NCI-H2081 (cell line): ENCODE measurements at places on chromosomes 1 and 21.

GRCh38 chr1:217614200-217614712, 16.6 kb downstream of the GPATCH2 start:
- DNase-seq, result no peak

- no peak for DNase-seq
These were observed 68.7 kb downstream of the KCTD3 start for GRCh38 chr1:215635827-215636226.

DNA sequence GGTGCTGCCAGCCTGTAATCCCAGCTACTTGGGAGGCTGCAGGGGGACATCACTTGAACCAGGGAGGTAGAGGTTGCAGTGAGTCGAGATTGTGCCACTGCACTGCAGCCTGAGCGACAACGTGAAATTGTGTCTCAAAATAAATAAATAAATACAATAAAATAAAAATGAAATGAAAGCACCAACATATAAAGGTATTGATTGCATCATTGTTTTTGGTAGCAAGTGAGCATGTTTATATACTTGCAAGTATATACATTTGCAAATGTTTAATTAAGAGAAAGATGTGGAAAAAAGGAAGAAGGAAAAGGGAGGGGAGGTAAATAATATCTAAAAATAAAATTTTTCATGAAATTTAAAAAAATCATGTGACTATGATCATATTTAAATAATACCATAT, 32.8 kb upstream of the NRIP1 start:
- DNase-seq, result no peak

DNA sequence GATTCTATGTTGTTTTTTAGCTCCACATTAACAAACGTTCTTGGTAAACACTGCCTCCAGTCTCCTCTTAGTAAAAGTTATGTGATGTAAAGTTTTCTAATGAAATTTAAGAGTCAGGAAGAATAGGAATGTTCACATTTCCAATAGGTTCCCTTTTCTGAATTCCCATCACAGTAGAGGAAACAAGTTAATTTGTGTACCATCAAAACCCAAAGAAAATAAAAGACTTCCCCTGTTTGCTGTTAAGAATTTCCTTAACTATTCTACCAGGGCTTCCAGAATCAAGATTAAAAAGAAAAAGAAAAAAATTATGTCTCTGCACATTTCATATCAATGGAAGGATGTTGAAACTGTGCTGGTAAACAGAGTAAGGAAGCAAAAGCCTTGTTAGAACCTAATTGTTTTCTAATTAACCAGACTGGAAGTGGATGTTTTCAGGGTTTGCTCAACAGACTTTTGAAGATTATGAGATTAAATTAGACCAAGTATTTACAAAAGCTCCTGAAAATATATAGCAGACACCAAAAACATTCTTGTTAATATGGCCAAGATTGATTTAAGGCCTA, 43.4 kb upstream of the PALMD start:
- no peak for DNase-seq

- no peak for DNase-seq
These were observed 6.5 kb downstream of the CAPN9 start for GRCh38 chr1:230753586-230754251.

DNA sequence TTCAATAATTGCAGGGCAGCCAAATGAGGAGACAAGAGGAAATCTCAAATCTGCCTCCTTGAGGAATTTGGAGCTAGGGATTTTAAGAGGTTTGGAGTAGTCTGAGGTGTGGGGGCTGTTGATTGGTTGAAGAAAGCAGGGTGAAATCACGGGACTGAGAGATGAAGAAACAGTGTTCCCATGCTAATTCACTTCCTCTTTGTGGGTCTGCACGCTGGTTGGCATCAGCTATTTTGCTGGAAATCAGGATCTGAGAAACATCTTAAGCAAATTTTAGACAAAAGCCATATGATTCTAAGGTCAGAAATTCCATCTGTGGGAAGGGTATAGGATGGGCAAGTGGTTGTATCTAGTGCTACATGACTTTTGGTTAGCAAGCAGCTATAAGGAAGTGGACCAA, 107.1 kb upstream of the PAXBP1 start:
- no peak for DNase-seq

DNA sequence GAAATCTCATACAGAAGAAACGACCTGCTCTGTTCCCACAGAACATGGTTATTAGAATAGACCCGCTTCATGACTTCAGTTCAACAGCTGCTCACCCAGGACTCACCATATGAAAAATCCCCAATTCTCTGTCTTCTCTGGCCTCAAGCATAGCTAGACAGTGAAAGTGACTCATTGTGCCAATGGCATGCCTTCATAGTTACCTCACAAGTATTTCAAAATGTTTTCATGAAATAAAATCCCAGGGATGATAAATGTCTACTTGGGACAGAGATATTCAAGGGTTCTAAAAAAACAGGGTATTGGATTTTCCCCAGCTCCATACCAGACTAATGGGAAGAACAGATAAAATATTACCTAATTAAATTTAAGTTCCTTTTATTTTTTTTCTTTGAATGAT, 82.3 kb downstream of the NOTCH2 start:
- no peak for DNase-seq

DNA sequence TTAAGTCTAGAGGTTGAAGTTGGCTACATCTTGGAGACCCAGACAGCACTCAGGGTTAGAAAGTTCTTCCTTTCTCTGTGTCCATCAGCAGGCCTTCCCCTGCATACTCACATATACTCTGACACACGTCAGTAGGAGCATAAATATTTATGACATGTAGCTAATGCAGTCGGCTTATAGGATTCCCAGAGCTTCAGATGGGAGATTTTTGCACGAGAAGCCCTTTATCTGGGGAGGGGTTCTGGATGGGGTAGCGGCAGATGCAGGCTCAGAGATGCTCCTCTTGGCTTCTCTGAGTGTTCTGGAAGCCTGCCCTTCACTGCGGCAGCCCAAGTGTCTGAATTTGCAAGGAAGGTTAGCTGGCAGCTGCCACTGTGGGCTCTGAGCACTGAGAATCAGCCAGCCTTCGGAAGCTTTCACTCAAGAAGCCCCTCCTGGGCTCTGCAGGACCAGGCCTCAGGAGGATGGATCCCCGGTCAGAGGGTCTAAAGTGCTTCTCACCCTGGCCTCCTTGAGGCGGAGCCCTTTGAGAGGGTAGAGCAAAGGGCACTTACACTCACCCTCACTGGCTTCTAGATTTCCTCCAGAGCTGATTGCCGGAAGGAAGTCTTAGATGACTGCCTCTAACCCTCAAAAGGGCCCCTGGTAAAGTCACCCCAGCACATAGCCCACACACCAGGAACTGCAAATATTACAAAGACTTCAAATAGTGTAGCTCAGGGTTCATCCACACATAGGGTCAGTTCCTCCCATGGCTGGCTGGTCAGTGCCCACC, 68.1 kb upstream of the NFASC start:
- DNase-seq, result no peak

DNA sequence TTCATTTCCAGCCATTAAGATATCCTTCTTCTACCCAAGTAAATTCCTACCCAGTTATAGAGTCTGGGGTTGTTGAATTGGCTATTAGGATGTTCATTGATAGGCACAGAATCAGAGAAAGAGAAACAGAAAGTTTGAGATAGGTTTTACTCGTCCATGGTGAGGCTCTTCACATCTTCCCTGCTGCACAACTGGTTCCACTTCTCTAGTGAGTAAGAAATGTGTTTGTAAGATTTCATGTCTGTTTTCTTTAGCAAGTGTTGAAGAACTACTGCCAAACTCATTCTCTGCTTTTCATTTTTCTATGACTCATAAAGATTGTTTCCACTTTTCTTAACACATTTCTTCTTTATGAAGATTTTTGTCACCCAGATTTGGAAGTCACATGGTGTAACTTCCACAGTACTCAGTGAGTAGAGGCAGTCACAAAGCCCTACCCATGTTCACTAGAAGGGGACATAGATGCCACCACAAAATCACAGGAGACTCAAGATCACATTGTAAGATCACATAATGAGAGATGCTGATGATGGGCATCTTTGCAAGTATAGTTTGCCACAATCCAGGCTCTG, 152.3 kb downstream of the SNX7 start:
- DNase-seq, result no peak

GRCh38 chr1:147612366-147612765, 58.0 kb downstream of the ACP6 start:
- peak; percentile 88 for DNase-seq

- DNase-seq, result no peak
These were observed 7.1 kb downstream of the PRRX1 start for GRCh38 chr1:170670802-170671628.

DNA sequence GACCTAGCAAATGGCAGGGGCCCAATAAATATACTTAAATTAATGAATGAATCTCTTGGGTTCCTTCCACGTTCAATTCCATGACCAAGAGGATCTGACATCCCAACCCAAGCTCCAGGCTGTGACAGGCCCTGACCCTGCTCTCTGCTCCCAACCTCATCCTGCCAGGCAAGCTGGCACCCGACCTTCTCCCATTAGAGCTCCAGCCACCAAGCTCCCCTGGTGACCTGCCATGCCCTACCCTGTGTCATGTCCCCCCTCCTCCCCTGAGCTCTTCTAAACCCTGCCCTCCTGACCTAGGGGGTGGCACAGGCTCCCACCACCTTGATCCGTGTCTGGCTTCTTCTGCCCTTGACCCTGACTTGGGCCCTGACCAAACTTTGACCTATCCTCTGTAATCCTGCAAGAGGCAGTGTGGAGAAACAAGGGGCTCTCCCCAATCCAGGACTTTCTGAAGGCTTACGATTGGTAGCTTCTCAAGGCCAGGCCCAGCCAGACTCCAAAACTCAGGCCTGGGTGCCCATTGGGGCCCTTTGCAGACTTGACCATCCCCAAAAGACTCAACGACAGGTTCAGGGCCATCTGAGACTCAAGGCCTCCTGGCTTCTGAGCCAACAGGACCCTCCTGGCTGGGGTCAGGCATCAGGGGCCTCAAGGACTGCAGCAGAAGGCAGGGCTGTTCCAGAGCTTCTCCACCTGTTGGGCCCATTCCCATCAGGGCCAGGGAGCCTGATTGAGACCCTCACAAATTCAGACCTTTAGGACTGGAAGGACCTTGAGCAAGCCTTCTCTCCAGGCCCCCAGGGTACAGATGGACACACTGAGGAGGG, 249.0 kb downstream of the PTPRU start:
- no peak for DNase-seq

DNA sequence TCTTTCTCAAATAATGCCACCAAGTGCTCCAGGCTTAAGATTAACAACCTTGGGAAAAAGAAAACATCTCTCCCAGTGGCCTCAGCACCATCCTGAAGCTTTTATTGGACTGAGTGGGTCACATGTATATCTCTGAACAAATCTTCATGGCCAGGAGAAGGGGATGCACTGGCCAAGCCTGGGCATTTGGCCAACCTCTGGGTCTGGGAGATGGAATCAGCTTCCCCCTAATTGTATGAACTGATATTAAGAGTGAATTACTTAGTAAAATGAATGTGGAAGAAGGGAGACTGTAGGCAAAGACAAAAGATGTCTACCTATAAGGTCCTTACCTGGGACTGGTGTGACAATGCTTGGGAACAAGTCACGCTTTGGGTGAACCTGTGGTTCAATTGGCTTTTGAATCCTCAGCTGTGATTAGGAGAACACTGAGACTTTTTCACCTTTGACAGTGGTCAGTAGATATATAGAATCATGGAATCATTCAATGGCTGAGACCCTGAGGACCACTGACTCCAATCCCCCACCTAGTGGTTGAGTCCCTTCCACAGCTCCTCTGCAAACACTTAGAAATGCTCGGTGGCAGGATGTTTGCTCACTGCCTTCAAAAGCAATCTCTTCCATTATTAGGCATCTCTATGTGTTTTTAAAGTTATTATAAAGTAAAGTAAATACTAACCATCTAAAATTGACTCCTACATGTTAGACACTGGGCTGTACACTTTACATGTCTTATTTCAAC, 102.6 kb upstream of the ATP1A1 start:
- no peak for DNase-seq

GRCh38 chr21:21547368-21547953, 549.3 kb downstream of the NCAM2 start:
- no peak for DNase-seq

DNA sequence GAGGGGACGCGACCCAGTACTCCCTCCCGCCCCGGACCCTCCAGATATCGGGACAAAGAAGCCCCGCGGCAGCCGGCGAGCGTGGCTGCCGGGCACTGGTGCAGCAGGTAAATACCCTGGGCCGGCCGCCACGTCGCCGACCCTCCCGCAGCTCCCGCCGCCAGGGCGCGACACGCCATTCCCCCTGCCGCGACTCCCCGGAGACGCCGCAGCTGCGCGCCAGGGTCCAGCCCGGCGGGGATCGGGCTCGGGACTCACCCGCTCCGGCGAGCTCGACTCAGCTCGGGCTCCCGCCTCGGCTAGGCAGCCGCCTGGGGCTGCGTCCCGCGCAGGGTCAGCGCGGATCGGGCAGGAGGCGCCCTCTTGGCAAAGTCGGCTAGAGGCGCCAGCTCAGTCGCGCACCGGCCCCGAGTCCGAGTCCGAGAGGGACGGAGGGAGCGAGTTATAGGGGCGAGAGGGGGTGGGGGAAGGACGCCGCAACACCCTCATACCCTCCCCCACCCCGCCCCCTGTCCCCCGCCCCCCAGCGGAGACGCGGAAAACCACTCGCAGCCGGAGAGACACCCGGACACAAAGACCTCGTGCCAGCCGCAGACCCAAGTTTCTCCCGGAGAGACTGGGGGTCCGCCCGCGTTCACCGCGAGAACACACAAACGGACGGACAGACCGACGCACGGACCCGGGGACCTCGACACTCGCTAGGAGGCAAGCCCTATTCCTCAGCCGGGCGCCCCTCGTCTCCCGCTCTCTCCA, 985 bp downstream of the SYT6 start:
- peak; percentile 7 for DNase-seq

- no peak for DNase-seq
These were observed 263.9 kb downstream of the DNM3 start for GRCh38 chr1:172105230-172105629.

DNA sequence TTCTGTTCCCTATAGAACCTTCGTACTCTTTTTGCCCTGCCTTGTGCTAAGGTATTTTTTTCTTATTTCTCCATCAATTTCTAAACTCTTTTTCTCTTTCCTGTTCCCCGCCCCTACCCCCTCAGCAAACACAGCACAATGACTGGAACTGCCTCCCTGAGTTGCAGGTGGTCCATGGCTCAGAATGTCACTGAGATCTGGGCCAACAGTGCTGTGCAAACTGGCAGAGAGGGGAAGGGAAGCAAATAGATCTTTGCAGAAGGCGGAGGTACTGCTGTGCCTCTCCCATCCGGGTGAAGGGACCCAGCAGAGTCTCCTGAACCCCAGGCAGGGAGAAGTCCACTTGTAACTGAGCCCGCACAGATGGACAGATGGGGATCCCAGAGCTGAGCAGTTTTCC, 32.6 kb upstream of the A3GALT2 start:
- peak; percentile 67 for DNase-seq

DNA sequence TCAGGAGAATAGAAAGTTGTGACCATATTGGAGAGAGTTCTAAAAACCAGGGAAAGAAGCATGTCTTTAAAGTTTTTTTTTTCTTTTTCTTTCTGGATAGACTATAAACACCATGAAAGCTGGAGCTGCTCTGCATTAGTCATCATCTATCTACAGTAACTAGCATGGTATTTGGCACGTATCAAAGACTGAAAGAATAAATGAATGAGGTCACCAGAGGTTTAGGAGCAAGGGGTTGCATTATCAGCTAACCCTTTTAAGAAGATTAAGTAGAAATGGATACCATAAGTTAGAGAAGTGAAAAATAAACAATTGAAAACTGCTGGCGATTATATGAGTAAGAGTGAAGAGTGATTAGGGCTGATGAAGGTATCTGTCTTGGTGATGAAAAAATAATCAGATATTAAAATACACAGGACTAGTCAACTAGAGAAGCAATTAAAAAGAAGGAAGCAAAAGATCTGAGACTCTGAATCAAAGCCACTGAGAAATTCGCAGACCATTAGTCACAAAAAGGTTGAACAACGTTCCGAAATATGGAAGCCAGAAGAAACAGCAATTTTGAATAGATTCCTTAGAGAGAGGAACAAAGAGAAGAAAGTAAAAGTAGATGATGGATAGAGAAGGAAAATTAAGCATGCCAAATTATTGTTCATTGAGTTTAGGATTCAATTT, 536.4 kb downstream of the DPYD start:
- no peak for DNase-seq
